Stimulated activated CD8-positive, alpha-beta memory T cell treated with anti-CD3 and anti-CD28 coated beads, Interleukin-7, amount 100 ng/mL, for 1 hour (primary cell): ENCODE measurements at places on chromosomes 11 and 22.

DNA sequence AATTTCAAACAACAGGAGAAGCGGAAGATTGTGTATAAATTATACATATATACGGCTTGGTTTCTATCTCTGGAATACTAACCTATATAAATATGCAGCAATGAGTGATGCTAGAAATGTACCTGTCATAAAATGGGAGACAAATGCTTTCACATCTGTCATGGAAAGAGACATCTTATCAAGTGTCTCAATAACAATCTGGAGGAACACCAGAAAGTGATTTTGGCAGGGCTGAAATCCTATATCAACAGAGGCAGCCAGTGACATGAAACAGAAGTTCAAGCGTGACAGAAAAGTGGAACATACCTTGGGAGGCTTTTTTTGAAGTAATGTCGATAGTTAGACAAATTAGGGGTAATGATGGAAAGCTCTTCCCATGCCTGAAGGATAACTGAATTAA lies 834.6 kb downstream of the JRKL start:
- no peak for DNase-seq

- DNase-seq: no peak
These were observed 16.7 kb downstream of the TMEM218 start for GRCh38 chr11:125094731-125095130.

- DNase-seq: no peak
These were observed 27.2 kb upstream of the PDGFD start for GRCh38 chr11:104191124-104191523.

DNA sequence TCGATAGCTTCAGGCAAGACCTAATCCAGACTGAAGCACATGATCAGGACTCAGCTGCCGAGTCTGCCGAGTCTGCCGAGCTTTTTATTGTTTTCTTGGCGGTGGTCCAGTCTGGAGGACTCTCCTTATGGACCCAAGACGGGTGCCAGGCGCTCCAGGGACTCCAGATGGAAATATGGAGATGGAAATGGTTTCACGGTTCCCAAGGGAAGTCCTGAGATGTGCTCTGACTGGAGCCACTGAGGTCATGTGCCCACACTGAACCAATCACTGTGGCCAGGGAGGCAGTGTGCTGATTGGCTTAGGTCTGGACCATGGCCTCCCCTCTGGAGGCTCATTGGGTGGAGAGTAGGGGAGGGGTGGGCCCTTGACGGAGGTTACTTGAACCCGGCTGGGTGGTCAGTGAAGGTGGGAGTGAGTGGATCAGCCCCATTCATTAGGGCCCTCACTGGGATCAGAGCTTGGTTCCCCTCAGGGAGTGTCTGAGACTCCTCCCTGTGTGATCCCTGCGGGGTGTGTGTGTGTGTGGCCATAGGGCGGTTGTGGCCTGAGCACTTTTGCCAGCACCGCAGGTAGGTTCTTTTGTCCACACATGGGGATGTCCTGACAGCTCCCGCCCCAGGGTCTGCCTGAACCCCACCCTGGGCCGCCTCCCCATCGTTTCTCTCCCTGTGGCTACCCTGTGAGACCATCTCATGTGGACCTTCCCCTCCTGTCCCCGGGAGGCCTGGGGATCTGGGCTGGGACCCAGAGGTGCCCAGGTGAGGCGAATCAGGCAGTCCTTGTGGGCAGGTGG lies 14.0 kb downstream of the RPS6KA4 start:
- no peak for DNase-seq

GRCh38 chr11:120339394-120339890 lies 3.2 kb downstream of the ARHGEF12 start:
- no peak for DNase-seq

DNA sequence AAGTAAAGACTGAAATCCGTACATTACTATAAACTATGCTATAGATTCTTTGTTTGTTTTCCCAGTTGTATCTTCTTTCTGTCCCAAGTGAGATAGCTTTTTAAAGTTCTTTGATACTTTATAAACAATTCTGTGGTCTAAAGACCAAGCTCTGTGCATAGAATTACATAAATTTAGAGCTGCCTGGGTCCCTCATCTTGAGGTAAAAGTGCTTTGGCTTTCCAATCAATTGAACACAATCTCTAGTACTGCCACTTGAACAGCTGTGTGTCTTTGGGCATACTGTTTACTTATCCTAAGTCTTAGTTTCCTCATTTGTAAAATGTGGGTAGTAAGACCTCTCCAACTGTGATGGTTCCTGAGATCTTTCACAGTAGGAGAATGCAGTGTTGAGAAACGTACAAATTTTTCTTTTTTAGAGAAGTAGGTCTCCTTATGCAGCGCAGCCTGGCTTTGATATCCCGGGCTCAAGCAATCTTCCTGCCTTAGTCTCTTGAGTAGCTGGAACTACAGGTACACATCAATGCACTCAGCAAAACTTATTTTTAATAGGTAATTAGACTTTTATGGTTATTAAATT lies 2.5 kb upstream of the EED start:
- no peak for DNase-seq

DNA sequence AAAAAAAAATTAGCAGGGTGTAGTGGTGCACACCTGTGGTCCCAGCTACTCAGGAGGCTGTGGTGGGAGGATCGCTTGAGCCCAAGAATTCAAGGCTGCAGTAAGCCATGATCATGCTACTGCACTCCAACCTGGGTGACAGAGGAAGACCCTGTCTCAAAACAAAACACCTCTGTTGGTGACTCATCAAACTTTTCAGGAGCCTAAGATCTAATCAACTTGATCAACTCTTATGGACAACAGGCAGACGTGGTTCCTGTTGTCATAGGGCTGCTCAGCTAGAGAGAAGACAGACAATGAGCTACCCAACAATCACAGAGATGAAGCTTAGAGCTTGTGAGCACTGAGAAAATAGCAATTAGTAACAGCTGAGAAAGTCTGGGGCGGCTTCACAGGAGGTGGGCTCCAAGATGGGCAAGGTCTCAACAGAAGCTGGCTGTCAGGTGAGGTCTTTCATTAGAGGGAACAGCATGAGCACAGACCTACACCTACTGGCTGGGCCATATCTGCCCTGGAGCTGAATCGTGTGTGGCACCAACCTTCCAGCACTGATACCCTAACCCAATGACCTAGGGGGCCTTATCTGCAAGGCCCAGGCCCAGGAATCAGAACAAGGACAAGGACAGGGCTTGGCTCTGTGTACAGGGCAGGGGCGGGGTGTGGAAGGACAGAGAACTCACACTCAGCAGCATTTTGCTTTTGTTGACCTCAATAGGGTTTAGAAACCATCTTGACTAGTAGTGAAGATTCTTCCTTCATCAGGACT lies 7.2 kb upstream of the UCP3 start:
- DNase-seq: no peak

GRCh38 chr11:2586087-2586792 lies 113.6 kb downstream of the KCNQ1OT1 start:
- no peak for DNase-seq

DNA sequence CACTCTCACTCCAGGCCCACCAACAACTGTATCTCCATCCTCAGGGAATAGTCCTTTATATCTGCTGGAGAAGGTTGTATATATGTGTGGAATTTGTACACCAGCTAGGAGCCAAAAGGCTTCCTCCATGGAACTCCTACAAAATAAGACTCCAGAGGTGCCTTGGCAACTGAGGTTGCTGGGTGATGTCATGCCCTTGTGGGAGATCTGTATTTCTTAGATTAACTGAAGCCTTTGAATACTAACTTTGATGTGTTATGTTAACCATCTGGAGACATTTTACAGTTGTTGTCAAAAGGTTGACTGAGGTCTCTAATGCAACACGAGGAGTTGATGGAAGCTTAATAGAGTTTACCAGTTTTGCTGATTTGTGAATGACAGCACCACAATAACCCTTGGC lies 139.5 kb upstream of the TTC12 start:
- DNase-seq: no peak

DNA sequence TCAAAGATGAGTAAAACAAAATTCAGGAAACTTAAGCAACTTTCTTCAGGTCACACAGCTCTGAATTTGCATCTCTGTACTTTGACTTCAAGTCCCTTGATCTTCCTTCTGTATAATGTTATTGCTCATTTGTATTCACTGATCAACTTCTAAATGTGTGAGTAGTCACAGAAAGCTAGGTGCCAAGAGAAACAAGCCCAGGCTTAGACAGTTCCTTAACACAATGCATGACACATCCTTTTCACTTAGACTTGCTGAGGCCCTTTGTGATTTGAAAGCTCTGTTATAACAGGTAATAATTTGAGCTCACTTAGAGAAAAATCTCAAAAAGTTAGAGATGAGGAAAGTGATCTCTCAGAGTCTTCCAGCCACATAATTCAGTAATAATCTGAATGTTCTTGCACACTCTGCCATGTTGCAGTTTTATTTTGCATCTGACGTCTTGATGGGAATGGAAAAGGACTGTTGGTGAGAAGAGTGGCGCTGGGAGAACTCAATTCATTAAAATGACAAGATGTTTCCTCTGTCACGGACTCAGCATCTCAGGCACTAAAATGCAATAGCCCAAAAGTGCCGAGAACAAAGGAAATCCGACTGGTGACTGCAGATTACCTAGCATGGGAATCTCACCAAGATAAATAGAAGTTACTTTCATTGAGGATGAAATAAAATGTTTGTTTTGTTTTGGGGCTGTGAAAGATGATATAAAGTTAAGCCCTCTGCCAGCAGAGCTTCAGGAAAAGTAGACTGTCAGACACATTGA lies 665.3 kb downstream of the OPCML start:
- no peak for DNase-seq

- DNase-seq: no peak
These were observed 32.2 kb downstream of the GNB1L start for GRCh38 chr22:19822301-19823117.

GRCh38 chr22:44895296-44896055 lies 114.3 kb downstream of the PHF21B start:
- no peak for DNase-seq

GRCh38 chr22:37160027-37160426 lies 10.3 kb upstream of the IL2RB start:
- DNase-seq: no peak

- DNase-seq: no peak
These were observed 572.5 kb downstream of the BRD1 start for GRCh38 chr22:49255154-49255553.

- DNase-seq: no peak
These were observed 33.2 kb upstream of the FBLN1 start for GRCh38 chr22:45469281-45470073.

GRCh38 chr22:50209893-50210292 lies 9.1 kb downstream of the SELENOO start:
- DNase-seq: peak; percentile 50
